ENCODE measurements at places on chromosomes 1 and 21.

DNA sequence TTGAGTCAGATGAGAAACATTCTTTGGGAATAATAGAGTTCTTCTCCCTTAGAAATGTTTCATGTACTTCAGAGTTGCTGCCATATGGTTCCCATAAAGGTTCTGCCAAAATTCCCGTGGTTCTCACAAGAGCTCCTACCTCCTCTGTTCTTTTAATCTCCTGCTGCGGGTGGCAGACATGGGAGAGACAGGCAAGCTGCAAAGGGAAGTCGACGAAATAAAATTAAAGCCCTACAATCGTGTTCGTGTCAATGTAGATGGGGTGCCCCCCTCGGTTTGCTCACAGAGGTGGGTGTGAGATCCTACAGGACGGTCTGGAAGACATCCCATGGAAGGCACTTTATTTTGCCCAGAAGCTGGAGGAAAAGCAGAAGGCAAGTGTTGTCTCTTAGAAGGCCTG, 276.0 kb downstream of the RWDD3 start:
- DNase-seq, result no peak

DNA sequence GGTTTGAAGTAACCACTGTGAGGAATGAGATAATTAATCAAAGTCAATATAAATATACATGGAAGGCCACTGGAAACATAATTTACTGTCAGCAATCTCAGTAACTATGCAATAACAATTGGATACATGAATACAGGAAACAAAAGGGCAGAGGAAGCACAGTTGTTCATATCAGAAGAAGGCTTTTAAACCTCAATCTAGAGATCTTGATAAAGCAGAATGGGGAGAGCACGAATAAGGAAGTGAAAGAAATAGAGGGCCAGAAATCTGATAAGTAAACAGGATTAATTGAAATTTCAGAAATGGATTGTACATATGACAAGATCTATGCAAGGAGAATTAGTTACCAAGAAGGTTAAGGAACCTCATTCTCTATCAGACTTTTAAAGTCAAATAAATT, 93.0 kb downstream of the EVI5 start:
- DNase-seq, result no peak

DNA sequence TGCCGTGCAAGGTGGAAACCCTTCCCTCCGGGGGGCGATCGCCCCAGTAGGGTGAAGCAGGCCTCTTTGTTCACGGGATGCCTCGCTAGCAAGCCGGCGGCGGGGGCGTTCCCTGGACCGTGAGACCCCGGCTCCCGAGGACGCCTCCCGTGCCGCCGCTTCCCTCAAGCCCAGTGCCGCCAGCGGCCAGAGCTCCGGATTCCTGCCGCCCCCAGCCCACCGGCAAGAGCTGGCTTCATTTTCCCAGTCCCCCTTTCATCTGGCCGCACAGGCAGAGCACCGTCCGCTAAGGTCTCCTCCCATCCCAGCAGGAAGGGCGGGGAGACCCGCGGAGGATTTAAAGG, 16.3 kb downstream of the IER5 start:
- DNase-seq, result no peak

- DNase-seq, result peak; percentile 50
These were observed 30.3 kb downstream of the CD48 start for GRCh38 chr1:160681066-160681890.

- DNase-seq, result no peak
These were observed 28.8 kb downstream of the TAF5L start for GRCh38 chr1:229596925-229597699.

- no peak for DNase-seq
These were observed 229.3 kb upstream of the PTBP2 start for GRCh38 chr1:96492236-96492635.

DNA sequence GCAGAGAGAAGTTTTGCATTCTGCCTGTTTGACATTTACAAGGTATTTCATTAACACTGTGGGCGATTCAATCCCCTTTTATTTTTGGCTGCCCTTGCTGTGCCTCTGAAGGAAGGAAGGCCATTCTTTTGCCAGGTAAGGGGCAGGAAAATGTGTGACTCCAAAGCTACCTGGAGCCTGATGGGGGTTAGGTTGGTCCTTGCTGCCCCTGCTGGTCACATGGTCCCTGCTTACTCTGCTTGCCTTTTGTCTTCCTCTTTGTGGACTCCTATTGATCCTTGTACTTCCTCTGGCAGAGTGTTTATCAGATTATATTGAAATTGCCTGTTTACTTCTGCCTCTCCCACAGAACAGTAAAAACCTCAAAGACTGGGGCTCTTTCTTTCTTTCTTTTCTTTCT, 65.7 kb downstream of the ST6GALNAC3 start:
- no peak for DNase-seq

DNA sequence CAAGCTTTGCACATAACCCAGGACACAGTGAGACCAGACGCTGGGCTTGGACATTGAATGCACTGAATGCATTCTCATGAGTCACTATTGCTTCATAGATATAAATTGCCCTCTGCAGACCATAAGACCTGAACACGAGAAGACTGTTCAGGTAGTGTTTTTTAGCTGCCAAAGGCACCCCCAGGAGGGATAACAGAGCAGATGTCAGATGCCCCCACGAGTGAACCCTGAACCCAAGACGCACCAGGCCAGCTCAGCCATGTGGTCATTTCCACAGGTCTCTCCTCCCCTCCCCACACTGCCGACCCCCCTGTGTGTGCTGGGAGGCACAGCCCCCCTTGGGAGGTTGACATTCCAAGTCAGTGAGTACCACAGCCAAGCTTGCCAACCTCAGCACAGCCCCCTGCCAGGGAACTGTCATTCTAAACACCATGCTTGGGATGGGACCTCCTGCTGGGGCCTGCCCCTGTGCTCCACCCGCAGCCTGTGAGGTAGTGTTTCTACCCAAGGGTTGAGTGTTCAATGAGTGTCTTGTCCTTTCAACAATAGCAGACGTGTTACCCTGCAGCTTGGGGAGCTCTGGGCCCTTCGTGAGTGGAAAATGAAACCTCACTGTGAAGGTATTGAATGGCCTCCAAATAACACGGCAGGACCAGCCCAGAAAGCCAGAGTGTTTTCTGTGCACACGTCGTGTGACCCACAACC, 68.2 kb downstream of the PSMG1 start:
- DNase-seq, result no peak

- DNase-seq, result no peak
These were observed 16.0 kb upstream of the OVAAL start for GRCh38 chr1:180542838-180543145.

- DNase-seq, result no peak
These were observed at the start of gene KRTAP13-2 for GRCh38 chr21:30372139-30372770. Gene KRTAP13-2 (minus strand): TSS chr21:30372271. CDS start chr21:30372213, 58 bp downstream.

- no peak for DNase-seq
These were observed 38.2 kb downstream of the H3-3A start for GRCh38 chr1:226100436-226101391.

GRCh38 chr1:53220962-53221286, 490 bp upstream of the CZIB start:
- DNase-seq, result no peak

DNA sequence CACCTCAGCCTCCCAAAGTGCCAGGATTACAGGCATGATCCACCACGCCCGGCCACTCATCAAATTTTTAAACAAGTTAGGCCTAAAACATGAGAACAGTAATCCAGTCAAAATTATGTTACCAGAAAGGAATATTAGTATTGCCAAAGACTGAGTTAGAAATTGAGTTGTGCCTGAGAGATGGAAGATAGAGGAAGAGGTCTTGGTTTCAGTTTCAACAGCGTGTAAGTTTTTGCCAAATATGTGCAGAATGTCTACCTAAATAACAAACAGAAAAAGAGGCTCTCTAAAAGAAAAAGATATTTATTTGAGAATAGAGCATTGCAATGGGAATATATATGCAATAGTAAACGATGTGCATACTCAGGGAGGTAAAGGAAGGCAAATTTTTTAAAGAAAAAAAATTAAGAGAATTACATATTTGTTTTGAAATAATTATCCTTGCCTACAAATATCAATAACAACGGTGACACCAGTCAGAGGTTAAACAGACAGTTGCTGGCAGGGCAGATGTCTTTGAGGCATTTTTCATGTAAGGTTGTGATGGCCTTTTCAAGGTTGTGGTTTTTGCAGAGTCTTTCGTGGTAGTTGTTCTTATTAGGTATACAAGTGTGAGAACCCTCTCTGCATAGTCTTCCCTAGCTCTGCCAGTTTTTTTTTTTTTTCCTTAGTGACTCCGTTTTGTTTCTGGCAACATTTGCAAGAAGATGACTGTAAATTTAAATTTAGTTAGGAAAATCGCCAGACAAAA, 2.2 kb upstream of the CD1B start:
- no peak for DNase-seq

GRCh38 chr1:21494196-21494595, 15.0 kb upstream of the ALPL start:
- DNase-seq, result no peak

DNA sequence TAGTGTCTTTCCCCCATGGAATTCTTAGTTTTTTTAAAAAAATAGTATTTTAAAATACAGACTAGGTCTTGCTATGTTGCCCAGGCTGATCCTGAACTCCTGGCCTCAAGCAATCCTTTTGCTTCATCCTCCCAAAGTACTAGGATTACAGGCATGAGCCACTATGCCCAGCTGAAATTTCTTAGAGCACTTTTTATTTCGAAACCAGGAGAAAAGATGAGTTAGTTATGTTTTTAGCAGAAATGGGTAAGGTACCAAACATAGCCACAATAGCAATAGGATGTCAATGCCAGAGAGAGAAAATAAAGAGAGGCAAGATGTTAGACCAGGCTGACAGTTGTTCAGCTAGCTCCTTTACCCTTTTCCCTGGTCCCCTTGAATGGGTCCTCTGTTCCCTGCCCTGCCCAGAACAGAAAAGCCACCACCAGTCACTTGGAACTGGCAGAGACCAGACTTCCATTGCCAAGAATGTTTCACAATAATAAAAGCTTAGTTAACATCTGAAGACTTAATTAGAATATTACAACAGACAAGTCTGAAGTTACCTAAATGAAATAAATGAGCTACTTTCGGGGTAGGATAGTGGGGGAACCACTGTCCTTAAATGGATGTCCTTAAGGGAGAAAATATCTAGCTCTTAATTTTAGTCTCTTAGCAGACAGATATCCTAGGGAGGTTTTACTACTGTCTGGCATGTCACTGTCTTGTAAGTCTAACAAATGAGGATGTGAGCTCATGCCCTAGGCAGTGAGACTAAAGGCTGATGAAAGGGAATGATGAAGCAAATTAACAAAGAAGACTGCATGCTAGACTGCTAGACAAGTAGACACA, 54.3 kb downstream of the ABL2 start:
- no peak for DNase-seq

DNA sequence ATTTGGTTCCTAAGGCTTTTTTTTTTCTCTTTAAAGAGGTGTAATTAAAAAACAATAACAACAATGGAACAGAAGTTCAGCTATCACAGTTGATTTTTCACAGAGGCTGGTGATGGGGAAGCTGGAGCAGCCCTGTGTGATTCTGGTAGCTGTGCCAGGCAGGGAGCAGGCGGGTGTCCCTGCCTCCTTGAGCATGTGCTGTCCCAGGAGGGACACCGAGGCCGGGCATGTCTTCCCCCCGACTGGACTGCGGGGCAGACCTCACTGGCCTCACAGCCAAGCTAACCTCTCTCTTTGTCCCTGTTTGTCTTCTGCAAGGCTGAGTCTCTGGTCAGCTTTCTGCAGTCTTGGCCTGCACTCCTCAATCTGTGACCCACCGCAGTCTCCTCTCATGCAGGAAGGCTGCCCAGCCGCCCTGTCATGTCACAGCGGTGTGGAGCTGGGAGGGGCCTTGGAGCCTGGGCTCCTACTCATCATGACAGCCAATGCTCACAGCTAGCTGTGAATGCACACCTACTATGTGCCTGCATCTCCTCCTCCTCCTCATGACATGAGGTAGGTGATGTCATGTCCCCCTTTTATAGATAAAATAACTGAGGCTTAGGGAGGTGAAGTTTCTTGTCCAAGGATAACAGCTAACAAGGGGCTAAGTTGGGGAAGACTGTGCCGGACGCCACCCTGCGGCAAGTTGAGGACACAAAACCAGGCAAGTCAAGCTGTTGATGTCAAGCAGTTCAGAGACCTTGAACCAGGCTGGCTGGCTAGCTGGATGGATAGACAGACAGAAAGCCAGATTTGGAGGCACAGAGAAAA, 10.3 kb upstream of the ACTL8 start:
- DNase-seq, result no peak

DNA sequence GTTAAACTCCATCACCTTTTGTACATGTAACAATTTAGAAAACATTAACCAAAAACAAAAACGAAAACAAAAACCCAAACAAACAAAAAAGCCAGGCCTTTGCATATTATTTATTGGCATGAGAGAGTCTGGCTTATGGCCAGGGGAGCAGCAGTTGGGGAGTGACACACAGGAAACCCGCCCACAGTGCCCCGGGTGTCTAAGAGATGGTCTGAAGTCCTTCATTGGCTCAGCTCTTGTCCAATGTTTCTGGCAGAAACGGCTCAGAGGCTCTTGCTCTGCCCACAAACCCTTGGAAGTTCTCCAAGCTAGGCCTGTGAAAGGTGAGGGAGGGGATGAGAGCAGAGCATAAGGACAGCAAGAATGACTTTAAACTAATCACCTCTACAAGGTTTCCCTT, 131.5 kb downstream of the CNIH3 start:
- no peak for DNase-seq

GRCh38 chr1:28456078-28456477, 49.8 kb upstream of the RCC1 start:
- no peak for DNase-seq

- no peak for DNase-seq
These were observed 1.5 kb downstream of the KNCN start for GRCh38 chr1:46549697-46550681.

- peak; percentile 80 for DNase-seq
These were observed 79.6 kb upstream of the AK4 start for GRCh38 chr1:65068202-65069010.

DNA sequence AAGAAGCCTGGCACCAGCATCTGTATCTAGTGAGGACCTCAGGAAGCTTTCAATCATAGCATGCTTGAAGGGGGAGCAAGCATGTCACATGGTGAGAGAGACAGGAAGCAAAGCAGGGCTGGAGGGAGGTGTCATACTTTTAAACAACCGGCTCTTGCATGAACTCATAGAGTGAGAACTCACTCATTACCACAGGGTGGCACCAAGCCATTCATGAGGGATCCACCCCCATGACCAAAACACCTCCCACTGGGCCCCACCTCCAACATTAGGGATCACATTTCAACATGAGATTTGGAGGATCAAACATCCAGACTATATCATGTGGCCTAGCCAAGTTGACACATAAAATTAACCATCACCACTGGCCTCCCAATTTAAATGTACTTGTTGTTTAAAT, 125.1 kb upstream of the KCND3 start:
- DNase-seq, result no peak

DNA sequence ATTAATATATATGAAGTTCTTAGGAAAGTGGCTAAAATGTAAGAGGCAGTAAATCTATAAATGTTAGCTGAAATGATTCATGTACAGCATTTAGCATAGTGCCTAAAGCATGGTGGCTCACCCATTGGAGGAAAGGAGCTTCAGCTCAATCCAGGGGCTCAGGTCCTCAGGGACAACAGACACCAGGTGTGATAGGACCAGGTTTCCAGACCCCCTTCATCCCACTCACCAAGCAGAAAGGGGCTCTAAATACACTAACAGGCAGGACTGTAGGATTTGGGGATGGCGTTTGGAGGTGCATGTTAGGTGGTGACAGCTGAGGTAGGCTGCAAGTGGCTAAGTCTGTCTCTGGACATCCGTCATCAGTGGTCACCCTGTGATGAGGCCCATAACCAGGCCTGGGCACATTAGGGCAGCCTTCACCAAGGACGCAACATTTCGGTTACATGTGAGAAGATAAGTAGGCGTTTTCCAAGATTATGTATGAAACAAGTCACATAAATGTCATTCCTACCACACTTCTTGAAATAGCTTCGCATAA, 233.1 kb downstream of the C1orf94 start:
- DNase-seq, result no peak

All from hematopoietic multipotent progenitor cell treated with erythropoietin and hydrocortisone succinate and interleukin-3 and kit ligand, for 15 days (in vitro differentiated cells).